CD4-positive, alpha-beta T cell (primary cell): ENCODE measurements at places on chromosomes 6 and 20. TPM values are rescaled to one million over a fixed set of nuclear protein-coding genes. Genes with fewer than 3 reads are reported as not detected.

GRCh38 chr6:33192671-33193602 lies 670 bp upstream of the COL11A2 start:
- no peak overlapping the region for H3K27ac ChIP-seq
- H3K4me1 ChIP-seq = peaks cover 34% of the 10 kb centered on the region
- peaks cover 15% of the 10 kb centered on the region for H3K27me3 ChIP-seq
- H3K4me3 ChIP-seq = peak overlapping the region; percentile 48
- DNase-seq = peak; percentile 26
- peaks cover 44% of the 10 kb centered on the region for H3K36me3 ChIP-seq

DNA sequence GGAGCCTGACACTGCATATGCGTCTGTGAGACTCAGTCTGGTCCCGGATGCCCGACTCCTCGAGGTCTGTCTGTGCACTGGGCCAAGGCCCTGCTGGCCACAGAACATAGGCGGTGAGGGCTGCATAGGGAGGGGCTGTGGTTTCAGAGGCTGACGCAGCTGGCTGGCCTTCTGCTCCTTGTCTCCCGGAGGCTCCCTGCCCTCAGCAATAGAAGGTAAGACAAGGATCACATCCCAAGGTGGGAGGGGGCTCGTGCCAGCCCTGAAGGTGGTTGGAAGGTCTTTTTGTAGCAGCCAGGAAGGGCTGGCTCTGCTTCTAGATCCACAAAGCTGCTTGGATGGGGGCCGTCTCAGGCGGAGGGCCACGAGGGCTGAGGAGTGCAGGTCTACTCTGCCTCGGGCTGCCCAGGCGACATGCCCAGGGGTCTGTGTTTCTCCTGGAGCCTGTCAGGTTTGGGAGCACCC lies 239.8 kb upstream of the SULF2 start:
- DNase-seq = no peak
- peaks cover 2% of the 10 kb centered on the region for H3K27me3 ChIP-seq
- H3K4me3 ChIP-seq = no peak overlapping the region
- no peaks in the 10 kb centered on the region for H3K4me1 ChIP-seq
- H3K27ac ChIP-seq = no peak overlapping the region
- no peaks in the 10 kb centered on the region for H3K36me3 ChIP-seq

- no peaks in the 10 kb centered on the region for H3K27me3 ChIP-seq
- no peak overlapping the region for H3K27ac ChIP-seq
- no peak for DNase-seq
- no peaks in the 10 kb centered on the region for H3K4me1 ChIP-seq
Measured at GRCh38 chr6:36720251-36721141, 22.9 kb downstream of the RAB44 start.

- no peak overlapping the region for H3K4me3 ChIP-seq
- DNase-seq = no peak
- H3K36me3 ChIP-seq = no peaks in the 10 kb centered on the region
- no peaks in the 10 kb centered on the region for H3K4me1 ChIP-seq
- H3K27me3 ChIP-seq = peaks cover 2% of the 10 kb centered on the region
Measured at GRCh38 chr6:5078121-5078669, 6.9 kb upstream of the PPP1R3G start.

The DXO gene
- total RNA-seq = 30.0 TPM

DNA sequence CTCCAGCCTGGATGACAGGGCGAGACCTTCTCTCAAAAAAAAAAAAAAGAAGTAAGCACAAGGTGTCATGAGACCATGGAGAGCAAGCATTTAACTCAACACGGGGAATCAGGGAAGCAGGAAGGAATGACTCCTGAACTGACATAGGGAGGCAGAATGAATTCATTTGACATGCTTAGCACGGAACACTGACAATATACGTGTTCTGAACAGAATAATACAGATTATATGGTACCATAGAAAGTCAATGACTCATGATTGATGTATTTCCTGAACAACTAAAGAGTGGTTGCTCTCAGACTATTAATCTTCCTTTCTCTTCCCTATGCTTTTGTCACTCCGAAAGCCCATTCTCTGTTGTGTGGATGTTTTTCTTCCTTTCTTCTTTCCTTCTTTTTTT lies 20.7 kb upstream of the ASIP start:
- H3K27me3 ChIP-seq = peaks cover 16% of the 10 kb centered on the region
- H3K4me3 ChIP-seq = no peak overlapping the region
- peaks cover 4% of the 10 kb centered on the region for H3K4me1 ChIP-seq
- no peak for DNase-seq
- H3K27ac ChIP-seq = no peak overlapping the region
- H3K36me3 ChIP-seq = no peaks in the 10 kb centered on the region

GRCh38 chr6:135266675-135267074 lies 85.6 kb downstream of the MYB start:
- no peaks in the 10 kb centered on the region for H3K27me3 ChIP-seq
- H3K4me1 ChIP-seq = no peaks in the 10 kb centered on the region
- DNase-seq = no peak
- no peak overlapping the region for H3K4me3 ChIP-seq

DNA sequence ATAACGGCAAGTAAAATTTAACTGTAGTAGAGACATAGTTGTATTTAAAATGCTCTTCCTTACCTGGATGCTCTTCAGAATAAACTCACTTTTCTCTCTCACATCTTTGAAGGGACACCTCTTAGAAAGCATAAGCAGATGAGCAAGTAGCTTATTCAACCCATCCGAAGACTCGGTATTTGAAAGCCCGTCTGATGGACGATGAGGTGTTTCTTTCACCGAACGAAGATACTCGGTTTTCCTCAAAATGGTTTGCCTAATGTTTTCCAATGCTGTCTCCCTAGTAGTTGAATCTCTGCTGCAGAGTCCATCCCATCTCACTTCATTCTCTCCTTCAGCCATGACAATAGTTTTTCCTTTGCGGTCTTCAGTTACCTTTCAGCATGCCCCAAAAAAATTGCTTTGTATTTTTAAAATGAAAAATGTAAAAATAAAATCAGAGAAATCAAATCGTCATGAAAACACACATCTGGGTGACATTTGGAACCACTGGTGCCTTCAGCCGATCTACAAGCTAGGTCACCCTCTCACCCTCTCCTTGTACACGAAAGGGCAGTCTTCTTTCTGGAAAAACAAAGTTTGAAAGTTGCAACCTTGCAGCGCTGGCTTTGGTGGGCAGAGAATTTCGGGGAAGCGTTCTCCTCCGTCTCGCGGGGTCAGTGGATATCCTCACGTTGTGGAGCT lies 772 bp downstream of the SESN1 start:
- DNase-seq = no peak
- no peaks in the 10 kb centered on the region for H3K27me3 ChIP-seq
- H3K27ac ChIP-seq = no peak overlapping the region
- peaks cover 15% of the 10 kb centered on the region for H3K4me1 ChIP-seq
- no peaks in the 10 kb centered on the region for H3K36me3 ChIP-seq

DNA sequence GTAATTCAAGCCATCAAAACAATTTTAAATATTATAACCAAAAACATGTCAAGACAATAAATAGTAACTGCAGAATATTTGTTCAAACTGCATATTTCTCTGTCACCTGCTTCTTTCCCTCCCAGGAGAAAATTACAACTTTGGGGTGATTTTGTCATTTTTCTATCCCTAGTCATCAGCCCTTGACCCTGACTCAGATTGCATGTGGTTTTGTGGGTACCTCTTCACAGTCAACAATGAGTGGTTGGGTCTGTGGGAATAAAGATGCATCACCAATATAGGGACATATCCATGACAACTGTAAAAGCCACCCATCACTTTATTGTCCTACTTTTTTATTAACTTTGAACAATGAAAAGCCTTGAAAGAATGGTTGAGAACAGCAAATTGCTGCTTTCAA lies 7.3 kb downstream of the COL10A1 start:
- H3K27me3 ChIP-seq = no peaks in the 10 kb centered on the region
- no peak overlapping the region for H3K27ac ChIP-seq
- H3K4me3 ChIP-seq = no peak overlapping the region
- H3K36me3 ChIP-seq = peaks cover 41% of the 10 kb centered on the region
- H3K4me1 ChIP-seq = no peaks in the 10 kb centered on the region
- DNase-seq = no peak

- DNase-seq = no peak
- no peaks in the 10 kb centered on the region for H3K36me3 ChIP-seq
- H3K27ac ChIP-seq = no peak overlapping the region
- no peaks in the 10 kb centered on the region for H3K27me3 ChIP-seq
- H3K4me3 ChIP-seq = no peak overlapping the region
- H3K4me1 ChIP-seq = no peaks in the 10 kb centered on the region
Measured at GRCh38 chr6:165042912-165043311, 266.5 kb downstream of the C6orf118 start.

The FBXO9 gene
- 77.0 TPM for total RNA-seq
